NB4 (cell line): ENCODE measurements at places on chromosomes 5 and 9.
A peak's percentile ranks its signal among the peaks of the same experiment; 100 is the strongest.

DNA sequence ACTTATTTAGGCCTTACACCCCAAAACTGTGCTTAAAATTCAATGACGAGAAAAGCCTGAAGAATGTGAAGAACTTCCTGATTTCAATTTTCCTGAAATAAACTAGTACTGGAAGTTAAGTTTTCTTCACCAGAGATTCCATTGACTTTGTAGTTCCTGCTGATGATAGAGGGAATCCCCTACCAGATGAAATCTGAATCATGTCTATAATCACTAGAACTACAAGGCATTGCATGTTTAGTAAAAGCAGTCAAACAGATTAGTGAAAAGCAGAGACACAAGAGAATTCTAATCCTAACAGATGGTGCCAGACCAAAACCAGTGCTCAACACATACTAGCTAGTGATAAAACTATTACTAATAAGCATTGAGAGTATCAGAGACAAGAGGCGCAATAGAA is 130.0 kb downstream of the PDE4D start:
- no peak for DNase-seq

GRCh38 chr5:171580502-171581265 is 161.2 kb downstream of the FGF18 start:
- DNase-seq = no peak

DNA sequence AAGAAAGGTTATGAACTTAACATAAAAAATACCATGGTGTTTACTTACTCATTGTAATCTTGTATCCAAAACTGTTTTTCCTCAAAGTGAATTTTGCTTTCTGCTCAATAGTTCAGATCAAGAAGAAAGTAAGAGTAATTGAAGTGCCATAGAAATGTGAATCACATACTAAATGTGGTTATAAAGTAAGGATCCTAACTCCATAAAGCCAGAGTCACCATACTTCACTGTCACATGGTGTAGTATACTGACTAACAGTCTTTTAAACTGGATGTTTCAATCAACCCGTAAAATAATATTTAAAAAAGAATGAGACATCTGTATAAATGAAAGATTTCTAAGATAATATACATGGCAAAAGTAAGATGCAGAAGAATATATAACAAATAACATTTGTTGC is 72.1 kb downstream of the NIPBL start:
- no peak for DNase-seq

GRCh38 chr9:32787816-32788215 is 4.5 kb downstream of the TMEM215 start:
- no peak for DNase-seq

- DNase-seq = no peak
Measured at GRCh38 chr5:52864371-52864770, 76.7 kb downstream of the ITGA1 start.

DNA sequence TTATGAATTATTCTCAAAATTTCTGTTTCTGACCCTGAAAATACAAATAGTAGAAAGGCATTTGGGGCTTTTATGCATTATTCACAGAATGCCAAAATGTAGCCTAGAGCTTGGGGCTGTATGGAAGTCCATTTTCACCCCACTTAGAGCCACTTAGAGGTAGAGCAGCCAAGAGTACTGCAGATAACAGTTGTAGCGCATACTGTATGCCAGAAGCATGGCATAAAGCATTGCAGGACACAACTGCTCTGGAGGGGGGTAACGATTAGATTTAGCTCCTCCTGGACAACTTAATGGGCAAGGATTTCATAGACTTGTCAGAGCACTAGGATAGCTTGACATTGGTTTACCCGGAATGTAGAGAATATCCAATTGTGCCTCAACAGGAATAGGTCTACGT is 15.7 kb downstream of the SLC31A1 start:
- no peak for DNase-seq

DNA sequence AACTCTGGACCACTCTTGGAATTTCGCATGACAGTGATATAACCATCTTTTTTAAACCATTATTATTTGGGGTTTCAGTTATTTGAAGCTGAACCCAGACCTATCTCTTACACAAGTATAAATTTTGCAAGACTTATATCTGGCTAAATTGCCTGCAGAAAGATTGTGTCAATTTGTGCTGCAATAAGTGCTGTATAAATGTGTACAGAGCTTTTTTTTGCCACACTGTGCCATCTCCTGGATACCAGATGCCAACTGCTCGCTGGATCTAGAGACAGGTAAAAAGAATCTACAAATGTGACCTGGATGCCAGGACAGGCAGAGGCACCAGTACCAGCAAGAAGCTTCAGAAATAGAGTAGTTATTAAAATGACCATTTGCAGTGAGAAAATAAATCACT is 25.9 kb upstream of the TTC39B start:
- no peak for DNase-seq

- no peak for DNase-seq
Measured at GRCh38 chr9:126852086-126852688, 8.3 kb upstream of the ZBTB34 start.

- no peak for DNase-seq
Measured at GRCh38 chr5:180138976-180139730, 67.6 kb upstream of the RNF130 start.

DNA sequence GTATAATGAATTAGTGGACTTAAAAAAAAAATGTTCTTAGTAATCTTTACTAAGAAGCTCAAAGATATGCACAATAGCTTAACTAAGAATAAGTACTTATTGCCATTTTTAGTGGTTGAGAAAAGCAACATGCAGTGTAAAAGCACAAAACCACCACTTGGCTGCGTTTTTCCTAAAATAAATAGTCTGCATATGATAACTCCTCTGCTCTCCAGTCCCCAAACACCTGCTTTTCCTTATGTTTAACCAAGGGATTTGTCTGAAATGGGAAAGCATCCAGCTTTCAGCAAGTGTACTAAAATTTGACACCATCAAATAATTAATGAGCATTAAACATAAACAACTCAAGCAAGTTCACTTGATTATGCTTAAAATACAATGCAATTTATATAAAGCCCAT is 41.4 kb downstream of the PSIP1 start:
- DNase-seq = no peak

GRCh38 chr5:133846478-133847226 is 121.8 kb downstream of the C5orf15 start:
- DNase-seq = no peak

DNA sequence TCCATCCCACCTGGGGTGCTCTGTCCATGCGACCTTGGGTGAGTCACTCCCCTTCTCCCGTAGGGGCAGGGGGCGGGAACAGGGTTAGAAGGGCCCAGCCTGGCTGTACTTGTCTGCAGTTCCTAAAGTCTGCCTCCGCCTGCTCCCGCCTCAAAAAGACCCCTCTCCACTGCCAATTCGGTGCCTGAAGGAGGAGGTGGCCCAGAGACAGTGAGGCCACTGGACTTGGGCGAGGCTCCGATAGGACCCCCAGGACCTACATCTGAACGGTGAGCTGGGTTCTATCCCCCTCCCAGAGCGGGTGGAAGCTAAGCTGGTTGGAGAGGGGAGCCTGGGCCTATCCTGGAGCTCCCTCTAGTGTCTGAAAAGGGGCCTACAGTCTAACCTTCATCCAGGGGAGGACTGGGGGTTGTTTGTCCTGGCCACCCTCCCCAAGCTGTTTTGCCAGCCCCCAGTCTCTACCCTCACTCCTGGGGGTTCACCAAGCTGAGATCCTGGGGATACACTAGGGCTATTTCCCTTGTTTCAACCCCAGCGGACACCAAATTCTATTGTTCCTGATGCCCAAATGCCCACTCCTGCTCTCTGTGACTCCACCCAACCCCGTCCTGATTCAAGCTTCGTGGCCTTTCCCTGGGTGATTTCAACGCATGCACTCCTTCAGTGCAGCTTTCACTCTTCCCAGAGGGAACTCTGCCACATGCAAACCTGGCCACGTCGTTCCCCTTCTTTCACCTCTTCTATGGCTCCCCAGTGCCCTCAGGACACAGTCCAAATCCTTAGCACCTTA is 6.1 kb upstream of the CRB2 start:
- DNase-seq = peak; percentile 69

DNA sequence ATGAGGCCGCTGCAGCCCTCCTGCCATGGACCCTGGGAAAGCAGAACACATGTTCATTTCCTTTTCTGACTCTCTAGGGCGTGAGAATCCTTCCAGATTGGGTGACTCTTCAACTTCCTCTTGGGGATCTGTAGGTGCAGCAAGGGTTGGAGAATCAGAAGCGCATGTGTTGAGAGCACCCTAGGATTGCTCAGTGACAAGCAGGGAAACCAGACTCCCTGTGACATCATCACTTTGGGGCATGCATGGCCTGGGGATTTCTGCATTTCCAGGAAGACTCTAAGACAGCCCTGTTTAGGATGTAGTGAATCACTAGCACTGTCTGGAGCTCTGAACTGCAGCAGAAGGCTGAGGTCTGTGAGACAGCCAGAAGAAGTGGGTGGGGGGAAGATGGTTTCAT is 15.1 kb upstream of the LCP2 start:
- DNase-seq = peak; percentile 87

- peak; percentile 50 for DNase-seq
Measured at GRCh38 chr9:69173891-69174615, at the start of gene TJP2. Gene TJP2 (plus strand): TSS chr9:69174277. CDS start chr9:69174373, 96 bp downstream.

- DNase-seq = no peak
Measured at GRCh38 chr5:174011441-174011840, 22.5 kb downstream of the C5orf47 start.

DNA sequence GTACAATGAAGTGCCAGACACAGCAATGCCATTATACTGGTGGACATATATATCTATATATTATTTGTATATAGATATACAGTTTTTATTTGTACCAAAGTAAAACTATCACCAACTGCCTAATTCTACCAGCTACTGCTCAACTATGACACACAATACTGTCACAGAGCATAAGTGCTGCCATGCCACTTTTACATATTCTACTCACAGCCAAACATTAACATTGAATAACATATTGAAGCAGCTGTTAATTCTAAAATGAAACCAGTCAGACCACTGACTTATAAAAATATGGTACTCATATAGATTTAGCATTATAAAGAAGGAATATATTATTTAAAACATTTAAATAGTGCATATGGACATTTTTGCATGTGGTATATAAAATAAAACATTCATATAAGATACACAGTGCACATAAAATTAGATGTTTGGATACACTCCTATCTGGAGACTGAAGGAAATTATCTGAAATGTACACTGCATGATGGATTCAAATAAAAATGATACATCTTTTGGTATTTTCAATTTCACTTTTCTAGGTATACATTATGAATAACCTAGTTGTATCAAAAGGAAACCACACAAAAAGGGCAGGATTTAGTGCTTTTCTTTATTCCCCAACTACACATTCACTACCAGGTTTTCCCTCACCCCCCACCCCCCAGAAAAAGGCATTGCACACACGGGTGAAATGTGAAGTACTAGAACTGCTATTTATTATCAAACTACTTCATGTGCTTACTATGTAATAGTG is 48.9 kb downstream of the PKD2L2 start:
- no peak for DNase-seq

DNA sequence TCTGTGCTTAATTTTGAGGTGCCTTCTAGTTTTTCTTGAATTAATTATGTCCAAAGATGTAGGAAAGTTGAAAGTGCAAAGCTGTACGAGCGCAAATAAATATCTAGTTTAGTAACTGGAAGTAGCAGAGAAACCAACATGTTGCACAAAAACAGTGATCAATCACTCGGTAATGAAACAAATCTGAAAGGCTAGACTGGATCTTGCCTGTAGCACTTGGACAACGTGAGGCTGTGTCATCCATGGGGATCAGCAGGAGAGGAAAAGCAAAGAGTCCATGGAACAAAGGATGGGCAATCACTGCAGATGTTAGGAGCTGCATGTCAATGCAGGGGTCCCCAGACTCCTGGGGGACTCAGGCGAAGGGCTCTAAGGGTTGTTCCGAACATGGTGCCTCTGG is 424.2 kb downstream of the IRX1 start:
- DNase-seq = no peak

GRCh38 chr5:79111960-79112702 is 522 bp downstream of the BHMT start:
- DNase-seq = no peak

- DNase-seq = no peak
Measured at GRCh38 chr9:93223260-93224180, 39.6 kb downstream of the WNK2 start.

DNA sequence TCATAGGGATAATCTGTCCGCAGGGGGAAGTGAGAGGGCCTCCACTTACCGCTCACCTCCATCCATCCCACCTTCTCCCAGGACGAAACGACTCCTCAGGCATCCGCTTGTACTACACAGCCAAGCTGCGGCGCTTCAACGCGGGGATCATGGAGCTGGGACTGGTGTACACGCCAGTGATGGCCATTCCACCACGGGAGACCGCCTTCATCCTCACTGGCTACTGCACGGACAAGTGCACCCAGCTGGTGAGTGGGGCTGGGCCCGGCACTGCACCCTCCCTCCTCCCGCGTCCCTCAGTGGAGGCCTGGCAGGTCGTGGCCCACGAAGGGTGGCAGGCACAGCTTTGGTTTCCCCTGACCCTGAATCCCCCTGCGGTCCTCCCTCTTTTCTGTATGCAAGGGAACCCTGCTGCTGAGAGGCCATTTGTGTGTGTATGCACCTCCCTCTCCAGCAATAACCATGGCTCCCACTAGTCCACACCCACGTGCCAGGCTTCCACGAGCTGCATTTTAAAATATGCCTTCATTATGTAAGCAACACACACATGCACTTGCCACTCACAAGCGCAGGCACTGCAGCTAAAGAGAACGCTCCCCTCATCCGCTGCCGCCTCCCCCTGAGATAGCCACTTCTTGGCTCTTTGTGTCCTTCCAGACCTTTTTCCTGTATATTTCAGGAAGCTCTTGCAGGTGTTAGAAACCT is 11.8 kb downstream of the DBH start:
- DNase-seq = no peak

DNA sequence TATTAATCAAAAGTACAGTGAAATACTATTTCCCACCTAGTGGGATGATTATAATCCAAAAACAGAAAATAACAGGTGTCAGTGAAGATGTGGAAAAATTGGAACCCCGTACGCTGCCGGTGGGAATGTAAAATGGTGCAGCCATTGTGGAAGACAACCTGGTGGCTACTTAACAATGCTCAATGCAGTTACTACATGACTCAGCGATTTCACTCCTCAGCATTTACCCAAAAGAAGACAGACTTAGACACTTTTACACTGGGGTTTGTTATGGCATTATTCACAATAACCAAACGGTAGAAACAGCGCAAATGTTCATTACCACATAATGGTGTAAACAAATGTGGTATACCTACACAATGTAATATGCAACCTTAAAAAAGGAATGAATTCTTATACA is 23.9 kb downstream of the SECISBP2 start:
- peak; percentile 23 for DNase-seq

DNA sequence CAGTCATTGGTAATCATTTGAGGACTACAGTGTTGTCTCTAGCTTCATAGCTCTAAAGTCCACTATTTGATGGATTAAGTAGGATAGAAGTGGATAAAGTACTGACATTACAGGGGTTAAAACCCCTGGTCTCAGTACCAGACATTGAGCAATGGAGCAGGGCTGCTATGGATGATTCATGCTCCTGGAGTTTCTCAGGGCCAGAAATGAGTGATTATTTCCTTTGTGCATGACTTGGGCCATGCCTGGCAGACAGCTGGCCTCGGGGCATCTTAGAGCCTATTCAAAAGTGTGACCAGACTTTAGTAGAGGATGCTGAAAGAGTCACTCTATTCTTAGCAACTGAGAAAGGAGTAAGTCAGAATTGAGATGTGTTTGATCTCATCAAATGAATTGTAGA is 350.7 kb upstream of the TLE4 start:
- DNase-seq = no peak
